ENCODE measurements at places on chromosomes 16 and 17.

DNA sequence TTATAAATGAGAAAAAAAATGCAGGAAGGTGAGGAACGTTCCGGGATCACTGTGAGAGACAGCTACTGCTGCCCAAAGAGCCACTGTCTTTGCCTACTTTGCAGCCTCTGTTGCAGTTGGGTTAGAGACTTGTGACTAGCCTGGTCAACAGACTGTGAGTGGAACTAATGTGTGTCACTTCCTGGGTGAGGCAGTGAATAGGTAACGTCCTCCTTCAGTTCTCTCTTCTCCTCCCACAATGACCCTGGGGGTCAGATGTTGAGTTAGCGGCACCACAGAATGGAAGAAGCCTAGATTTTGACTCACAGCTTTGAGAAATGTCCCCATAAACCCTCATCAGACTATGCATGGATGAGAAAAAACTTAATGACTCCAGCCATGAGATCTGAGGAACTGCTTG is 5.2 kb downstream of the C16orf46 start:
- no peak for DNase-seq

DNA sequence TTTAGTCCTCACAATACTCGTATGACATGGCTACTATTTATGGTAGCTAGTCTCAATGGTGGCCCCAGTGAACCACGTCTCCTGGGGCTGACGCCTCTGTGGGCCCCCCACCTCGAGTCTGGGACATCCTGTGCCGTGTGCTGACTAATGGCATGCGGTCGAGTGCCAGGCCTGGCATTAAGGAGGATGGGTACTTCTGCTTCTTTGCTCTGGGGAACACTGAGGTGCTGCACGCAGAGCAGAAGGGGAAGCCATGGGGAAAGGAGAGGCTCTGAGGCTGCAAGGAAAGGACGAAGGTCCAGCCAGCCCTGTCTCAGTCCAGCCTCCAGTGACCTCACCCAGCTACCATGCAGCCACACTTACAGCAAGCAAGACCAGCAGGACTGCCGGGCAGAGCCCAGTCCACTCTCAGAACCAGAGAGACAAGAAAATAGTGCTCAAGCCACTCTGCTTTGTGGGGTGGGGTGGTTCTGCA is 5.7 kb upstream of the MPRIP start:
- DNase-seq: no peak

DNA sequence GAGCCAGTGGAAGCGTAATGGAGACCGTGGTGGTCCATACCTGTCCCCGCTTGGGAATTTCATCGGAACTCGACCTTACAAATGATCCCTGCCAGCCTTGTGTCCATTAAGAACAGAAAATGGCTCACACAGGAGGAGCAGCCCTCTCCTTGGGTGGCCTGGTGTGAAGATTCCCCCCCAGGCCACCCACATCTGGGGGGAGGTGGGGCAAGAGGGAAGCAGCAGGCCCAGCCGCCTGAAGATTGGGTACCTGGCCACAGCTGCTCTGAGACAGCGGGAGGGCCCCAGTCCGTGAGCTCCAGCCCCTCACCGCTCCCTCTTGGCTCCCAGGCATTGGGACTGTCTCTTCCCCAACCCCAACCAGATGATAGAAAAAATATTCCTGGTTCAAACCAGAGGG is 277.8 kb upstream of the FOXF1 start:
- no peak for DNase-seq

DNA sequence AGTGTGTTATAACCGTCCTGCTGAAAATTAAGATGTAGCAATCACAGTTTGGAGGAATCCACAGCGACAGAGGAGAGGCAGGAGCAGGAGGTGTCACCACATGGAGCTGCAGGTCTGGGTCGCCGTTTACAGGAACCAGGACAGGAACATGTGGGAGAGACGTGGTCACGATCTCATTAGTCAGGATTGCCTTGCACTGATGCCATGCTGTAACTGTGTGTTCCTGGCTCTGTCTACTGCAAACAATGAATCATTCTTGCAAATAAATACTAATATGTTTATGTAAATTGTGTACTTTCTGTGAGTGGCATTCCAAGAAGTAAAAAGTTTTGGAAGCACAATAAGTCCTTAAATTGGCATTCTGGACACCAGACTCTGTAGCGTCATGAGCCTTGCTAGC is 271.8 kb downstream of the CPPED1 start:
- DNase-seq: no peak

DNA sequence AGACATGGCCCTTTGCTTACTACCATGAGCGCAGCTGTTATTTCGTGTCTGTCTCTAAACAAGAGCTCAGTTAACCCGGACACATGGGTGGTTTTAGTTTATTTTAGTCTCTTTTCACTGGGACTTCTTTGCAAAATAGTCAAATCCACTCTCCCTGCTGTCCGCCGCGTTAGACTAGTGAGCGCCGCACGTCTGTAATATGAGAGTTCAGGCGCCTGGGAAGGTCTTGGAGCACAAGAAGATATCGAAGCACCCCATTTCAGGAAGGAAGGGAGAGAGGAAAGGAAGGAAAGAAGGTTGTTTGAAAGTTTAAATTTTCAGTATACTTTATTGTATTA is 111.0 kb upstream of the CHMP6 start:
- no peak for DNase-seq

- no peak for DNase-seq
These were observed 520 bp downstream of the JPT2 start for GRCh38 chr16:1678500-1679098.

GRCh38 chr16:28964072-28964471 is 10.5 kb upstream of the SPNS1 start:
- DNase-seq: no peak

- no peak for DNase-seq
These were observed 102.1 kb downstream of the SNX29 start for GRCh38 chr16:12078405-12079280.

- DNase-seq: no peak
These were observed 3.1 kb downstream of the CYB561 start for GRCh38 chr17:63443053-63443452.

- no peak for DNase-seq
These were observed 13.9 kb downstream of the EIF4A3 start for GRCh38 chr17:80132906-80133625.

- no peak for DNase-seq
These were observed 44.1 kb downstream of the DNAH17 start for GRCh38 chr17:78532922-78533640.

- no peak for DNase-seq
These were observed 337.4 kb upstream of the HSBP1 start for GRCh38 chr16:83470416-83470815.

DNA sequence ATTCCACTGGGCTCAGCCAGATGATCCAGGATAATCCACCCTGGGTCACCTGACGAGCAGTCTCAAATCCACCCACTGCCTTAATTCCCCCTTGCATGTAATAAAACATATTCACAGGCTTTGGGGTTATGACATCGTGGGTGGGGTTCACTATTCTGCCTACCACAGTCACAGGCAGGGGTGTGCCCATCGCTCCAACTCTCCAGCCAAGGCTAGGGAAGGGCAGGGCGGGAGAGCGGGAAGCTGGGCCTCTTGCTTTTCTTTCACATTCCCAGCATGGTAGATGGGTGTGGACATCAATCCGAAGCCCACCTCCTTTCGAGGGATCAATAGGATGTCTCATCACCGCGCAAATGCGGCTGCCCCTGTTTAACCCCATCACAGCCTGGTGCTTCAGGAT is 12.7 kb upstream of the CD300LD start:
- DNase-seq: no peak

- DNase-seq: no peak
These were observed 62.3 kb upstream of the PHOSPHO1 start for GRCh38 chr17:49292901-49293300.

DNA sequence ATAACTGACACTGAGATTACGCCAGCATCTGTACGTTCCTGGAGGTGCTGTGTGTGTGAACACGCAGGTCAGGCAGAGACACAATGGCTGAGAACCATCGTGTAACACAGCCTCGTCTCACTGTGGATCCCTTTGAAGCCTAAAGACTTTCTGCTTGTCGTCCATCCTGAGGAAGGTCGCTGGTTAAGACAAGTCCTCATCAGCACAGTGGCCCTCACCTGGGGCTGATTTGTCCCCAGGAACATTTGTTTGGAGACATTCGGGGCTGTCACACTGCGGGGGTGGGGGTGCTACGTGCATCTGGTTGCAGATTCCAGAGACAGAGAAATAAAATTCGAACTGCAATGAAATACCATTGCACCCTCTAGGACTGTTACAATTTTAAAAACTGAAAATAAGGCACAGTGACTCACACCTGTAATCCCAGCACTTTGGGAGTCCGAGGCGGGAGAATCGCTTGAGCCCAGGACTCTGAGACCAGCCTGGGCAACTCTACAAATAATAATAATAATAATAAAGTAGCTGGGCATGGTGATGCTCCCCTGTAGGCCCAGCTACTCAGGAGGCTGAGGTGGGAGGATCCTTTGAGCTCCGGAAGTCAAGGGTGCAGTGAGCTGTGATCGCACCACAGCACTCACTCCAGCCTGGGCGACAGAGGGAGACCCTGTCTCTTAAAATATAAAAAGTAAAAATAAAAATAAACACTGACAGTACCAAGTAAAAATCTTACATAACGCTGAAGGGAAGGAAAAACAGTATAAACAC is 112.0 kb upstream of the METRNL start:
- DNase-seq: no peak

DNA sequence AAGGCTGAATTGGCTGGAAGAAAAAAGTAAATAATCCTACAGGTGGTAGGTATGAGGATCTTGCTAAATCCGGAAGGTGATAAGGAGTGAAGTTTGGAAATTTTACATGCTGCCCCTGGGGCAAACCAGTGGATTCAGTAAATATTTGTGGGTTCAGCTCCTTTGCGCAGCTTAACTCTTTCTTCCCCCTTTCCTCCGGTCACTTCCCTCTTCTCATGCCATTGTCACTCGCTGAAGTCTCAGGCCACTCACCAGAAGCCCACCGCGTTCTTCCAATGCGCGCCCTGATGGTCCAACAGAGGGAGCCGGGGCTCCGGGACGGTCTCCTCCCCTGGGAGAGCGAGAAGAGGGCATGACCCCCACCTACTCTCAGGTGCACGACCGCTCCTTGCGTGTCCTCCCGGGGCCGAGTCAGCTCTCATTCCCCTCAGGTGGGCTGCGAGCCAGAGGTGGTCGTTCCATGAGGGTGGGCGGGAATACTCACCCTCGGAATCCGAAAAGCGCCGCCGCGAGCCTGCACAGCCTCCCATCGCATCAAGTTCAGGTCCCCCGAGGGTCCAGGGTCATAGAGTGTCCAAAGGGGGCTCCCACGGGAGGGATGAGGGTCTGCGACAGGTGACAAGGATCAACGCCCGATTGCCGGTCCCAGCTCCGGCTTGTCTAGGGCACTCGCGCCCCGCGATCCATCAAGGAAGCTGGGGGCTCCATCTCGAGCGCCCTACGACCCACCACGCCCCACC is 474 bp downstream of the CLN3 start:
- DNase-seq: no peak
